HS-27A (cell line): ENCODE measurements at places on chromosomes 12 and 14.

DNA sequence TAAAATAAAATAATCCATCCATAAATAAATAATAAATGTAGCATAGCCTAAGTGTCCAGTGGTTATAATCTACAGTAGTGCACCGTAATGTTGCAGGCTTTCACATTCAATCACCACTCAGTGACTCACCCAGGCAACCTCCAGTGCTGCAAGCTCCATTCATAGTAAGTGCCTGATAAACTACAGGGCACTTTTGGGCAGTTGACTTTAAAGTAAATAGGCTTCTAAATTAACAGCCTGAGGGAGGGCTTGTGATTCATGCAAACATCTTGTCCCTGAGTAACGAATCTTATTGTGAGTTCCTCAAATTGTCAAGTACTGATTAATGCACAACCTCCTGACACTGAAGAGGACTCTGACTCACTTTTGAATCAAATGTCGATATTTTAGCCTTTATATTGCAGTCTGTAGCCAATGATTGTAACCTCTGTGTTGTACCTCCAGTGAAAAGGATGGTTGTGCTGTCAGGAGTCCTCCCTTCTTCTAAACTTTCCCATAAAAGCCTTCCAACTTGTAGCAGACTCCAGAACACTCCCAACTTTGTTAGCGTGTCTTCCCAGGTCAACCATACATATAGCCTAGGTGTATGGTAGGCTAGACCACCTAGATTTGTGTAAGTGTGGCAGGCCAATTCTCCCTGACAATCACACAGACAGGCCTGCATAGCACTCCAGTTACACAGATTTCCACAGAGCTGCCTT lies 55.0 kb upstream of the BICD1 start:
- peak; percentile 96 for DNase-seq

DNA sequence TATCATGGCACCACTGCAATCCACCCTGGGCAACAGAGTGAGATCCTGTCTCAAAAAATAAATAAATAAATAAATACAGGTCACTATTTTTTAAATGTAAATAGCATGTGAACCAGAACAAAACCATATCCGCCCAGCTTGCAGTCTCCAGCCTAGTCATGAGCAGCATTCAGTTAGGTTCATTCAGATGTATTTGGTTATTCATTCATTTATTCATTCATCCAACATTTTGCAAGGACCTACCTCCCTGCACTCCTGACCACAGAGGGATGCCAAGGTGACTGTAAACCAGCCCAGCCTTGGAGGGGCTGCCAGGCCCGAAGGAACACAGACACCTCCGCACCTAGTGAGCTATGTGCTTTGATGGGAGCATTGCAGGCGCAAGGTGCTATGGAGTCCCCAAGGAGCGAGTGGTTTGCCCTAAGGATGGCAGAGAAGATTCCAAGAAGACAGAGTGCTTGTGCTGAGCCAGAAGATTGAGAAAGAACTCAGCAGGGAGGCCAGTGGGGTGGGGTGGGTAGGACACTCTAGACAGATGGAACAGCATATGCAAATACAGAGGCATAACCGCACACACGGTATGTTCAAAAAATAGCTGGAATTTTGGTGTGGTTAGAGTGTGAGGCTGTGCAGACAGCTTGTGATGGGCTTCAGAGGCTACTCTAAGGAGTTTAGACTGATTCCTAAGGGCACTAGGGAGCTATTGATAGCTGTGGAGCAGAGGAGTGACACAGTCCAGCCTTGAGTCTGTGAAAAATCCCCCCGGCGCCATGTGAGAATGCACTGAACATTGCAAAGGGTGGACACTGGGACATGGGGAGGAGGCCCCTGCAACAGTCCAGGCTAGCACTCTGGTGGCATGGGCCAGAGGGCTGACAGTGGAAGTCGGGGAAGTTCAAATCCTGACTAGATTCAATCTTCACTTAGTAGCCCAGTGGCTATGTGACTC lies 11.7 kb downstream of the DTX1 start:
- no peak for DNase-seq

DNA sequence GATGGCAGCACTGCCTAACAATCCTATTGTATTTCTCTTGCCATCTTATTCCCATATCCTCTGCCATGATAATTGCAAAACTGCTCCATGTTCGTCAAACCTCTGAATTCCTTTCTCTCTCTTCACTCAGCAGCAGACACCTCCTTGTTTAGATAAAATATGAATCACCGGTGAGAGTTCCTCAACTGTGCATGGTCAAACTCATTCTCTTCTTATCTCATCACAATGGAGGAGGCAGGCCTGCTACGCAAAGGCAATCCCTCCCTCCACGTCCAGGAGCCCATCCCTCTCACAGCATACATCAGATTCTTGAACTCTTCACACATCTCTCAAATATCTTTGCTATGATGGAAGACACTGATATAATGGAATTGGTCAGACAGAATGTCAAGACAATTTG lies 90.1 kb upstream of the DAAM1 start:
- DNase-seq, result peak; percentile 58

- DNase-seq, result no peak
Measured at GRCh38 chr12:104544836-104545235, 88.1 kb downstream of the CHST11 start.

- no peak for DNase-seq
Measured at GRCh38 chr12:70982286-70982685, 61.7 kb upstream of the PTPRR start.

DNA sequence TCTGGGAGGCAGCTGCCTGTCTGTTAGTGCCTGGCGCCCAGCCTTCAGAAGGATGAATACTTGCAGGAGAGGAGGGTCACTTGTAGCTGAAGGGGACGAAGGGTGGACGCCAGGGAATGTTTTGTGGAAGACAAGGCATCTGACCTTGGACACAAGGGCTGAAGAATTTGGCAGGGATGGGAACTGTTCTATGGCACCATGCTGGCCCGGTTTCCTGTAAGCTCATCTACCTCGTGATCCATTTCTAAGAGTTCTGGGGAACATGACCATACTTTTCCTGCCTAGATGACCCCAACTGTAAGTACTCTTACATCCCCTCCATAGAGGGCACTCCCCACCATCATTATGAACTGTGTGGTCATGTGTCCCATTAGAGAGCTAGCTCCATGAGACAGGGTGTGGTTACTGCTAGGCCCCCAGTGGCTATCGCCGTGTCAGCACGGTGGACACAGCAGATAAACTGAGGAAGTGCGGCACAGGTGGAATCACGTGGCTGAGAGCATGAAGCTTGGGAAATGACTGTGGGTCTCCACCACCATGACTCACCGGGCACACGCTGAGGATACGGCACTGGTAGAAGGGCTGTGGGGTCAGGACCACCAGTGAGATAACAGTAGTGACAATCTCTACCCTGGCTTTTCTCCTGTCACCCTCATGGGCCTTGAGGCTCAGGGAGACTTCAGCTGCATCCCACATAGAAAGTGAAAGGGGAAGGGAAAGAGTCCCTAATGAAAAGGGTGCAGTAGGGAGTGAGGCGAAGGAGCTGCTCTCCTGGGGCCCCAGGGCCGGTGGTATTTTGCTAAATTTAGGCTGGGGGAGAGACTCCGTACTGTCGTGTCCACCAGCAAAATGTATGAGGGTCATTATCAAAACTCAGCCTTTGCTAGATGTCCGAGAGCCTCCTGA lies 252.6 kb downstream of the FOXN3 start:
- DNase-seq, result no peak

DNA sequence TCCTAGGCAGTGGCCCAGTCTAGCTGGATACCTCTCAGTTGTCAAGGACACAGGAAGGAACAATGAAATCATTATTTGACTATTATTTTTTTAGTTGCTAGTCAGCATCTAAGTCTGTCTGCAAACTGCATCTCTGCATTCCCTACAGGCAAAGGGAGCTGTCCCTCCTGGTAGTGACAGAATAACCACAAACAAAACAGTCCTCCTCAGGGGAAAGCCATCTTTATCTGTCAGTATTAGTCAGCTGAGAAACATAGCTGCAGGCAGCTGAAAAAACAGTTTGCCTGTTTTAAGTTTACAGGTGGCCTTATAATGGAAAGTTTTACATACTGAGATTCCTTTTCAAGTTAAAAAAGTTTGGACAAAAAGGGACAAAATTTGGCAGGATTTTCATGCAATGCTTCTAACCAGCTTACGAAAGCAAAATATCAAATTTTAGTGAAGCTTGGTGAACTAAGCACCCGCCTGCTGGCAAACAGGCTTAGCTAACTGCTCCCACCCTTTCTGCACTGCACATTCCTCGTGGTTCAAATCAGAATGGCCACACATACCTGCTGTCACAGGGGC lies 29.5 kb downstream of the SLC25A21 start:
- peak; percentile 63 for DNase-seq

GRCh38 chr12:11980115-11980514 lies 90.6 kb upstream of the BCL2L14 start:
- DNase-seq, result no peak
